Stimulated activated CD8-positive, alpha-beta memory T cell treated with anti-CD3 and anti-CD28 coated beads, Interleukin-4, amount 100 ng/mL, for 24 hours (primary cell): ENCODE measurements at places on chromosomes 2 and 18.

DNA sequence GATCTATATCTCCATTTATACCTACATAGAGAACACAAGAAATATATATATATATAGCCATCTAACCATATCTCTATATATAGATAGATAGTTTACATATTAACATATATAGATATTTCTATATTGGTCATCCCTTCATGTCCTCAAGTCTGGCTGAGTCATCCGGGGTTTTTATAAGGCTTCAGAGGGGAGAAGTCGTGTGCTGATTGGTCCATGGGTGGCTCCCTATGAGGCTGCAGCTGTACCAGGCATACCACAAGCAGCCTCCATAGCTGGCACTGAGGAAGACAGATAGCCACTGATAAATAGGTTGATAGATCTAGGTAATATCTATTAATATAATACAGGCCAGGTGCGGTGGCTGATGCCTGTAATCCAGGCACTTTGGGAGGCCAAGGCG is 618.3 kb upstream of the SETBP1 start:
- no peak for DNase-seq

GRCh38 chr2:119960821-119961220 is 52.1 kb upstream of the EPB41L5 start:
- DNase-seq: no peak

GRCh38 chr2:163713534-163714311 is 22.1 kb downstream of the FIGN start:
- no peak for DNase-seq

DNA sequence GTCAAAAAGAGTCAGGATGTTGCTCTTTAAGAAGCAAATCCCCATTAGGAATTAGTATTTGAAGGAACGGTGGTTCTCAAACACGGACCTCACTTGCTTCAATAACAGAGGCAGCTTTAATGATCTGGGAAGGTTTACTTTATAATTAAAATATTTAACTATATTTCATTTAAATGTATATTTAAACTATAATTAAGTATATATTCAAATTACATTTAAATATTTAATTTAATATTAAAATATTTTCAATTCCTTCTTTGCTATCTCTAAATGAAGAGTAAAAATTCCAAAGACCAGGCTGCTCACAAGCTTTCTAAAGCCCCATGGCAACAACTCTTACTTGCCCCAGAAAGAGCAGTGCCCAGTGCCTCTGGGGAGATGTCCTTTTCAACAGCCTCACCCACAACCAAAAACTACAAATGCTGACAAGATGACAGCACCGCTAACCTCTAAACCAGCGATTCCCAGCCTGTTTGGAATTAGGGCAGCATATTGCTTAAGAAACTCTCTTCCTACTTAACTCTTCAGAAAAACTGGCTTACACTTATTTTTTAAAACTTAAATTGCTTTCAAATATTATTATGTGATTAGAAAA is 62.9 kb upstream of the POU3F3 start:
- no peak for DNase-seq

DNA sequence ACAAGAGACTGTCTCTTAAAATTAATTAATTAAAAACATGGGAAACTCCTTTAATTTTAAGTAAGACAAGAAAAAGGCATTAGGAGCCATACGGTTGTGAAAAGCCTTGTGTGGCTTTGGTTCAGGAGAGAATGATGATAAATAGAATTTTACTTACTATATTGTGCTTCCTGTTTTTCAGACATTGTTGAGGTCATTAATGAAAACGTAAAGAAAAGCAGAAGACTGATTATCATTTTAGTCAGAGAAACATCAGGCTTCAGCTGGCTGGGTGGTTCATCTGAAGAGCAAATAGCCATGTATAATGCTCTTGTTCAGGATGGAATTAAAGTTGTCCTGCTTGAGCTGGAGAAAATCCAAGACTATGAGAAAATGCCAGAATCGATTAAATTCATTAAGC is 10.7 kb upstream of the IL1RL2 start:
- no peak for DNase-seq

DNA sequence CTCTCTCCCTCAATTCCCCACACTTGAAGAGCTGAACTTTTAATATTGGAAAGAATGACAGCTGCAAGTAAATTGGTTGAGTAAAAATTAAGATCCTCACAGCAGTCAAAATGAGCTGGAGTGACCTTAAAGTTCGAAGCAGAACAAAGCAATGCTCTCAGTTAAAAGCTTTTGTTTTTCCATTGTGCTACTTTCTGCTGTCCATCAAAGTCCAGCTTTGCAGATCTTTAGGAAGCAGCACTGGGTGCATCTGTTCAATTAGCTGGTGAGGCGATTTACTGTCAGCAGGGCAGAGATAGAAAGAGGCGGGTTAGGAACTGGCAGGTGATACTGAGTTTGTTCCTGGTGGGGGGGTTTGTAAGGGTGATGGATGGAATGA is 834.8 kb downstream of the CPS1 start:
- DNase-seq: no peak

GRCh38 chr18:2336690-2337392 is 234.5 kb downstream of the METTL4 start:
- no peak for DNase-seq

- DNase-seq: no peak
These were observed 13.6 kb upstream of the LIPG start for GRCh38 chr18:49548229-49548636.

GRCh38 chr18:22703883-22704585 is 229.1 kb upstream of the RBBP8 start:
- no peak for DNase-seq

- no peak for DNase-seq
These were observed 6.6 kb upstream of the ASNSD1 start for GRCh38 chr2:189654641-189655040.

DNA sequence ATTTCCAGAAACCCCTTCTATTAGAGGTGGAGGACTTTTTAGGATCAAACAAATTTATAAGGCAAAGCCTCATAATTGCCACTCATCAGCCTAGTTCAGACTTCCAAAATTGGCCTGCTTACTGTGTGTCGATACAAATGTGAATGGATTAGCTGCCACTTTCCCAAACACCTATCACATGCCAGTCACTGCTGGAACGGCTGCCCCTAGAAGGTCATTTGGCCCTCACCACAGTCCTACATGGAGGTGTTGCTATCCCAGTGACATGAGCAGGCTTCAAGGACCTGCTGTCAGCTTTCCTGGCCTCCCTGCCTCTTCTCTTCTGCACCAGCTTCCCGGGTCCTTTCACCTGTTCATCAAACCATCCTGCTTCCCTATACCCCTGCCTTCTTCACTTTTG is 279.2 kb upstream of the SKOR2 start:
- DNase-seq: no peak

GRCh38 chr2:108825736-108826135 is 39.2 kb downstream of the CCDC138 start:
- DNase-seq: no peak

DNA sequence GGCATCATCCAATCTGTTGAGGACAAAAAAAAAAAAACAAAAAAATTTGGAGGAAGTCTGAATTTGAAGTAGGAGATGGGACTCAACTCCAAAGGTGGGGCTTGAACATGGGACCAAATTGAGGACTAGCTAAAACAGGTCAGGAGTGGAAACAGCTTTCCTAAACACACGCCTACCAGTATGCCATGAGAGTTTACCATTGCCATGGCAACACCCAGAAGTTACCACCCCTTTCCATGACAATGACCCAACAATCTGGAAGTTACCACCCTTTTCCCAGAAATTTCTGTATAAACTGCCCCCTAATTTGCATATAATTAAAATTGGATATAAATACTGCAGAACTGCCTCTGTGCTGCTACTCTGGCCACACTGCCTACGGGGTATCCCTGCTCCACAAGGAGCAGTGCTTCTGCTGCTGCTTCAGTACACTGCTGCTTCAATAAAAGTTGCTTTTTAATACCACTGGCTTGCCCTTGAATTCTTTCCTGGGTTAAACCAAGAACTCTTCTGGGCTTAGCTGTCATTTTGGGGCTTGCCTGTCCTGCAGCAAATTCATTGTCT is 73.3 kb upstream of the FSIP2 start:
- no peak for DNase-seq

DNA sequence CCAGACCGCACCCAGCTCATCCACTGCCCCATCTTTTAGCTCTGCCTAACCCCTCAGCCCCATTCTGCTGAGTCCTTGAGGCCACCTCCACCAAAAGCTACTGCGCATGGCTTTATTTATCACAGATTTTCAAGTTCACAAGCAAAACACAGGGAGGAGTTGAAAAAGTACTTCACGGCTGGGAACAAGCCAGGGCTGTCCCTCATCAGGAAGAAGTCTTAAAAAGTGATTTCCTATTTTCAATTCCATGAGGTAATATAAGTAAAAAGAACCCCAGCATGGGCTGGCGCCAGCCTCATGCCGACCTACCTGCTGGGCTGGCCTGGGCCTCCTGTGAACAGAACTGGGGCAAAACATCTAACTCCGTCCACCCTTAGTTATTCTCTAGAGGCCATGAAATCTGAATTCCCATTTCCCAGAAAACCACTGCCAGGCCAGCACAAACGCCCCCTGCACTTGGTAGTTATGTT is 69.0 kb downstream of the POLR1A start:
- DNase-seq: no peak
